Activated T-helper 17 cell treated with anti-CD3 and anti-CD28 coated beads, Interleukin-2, amount 50 U/mL, for 72 hours (primary cell): ENCODE measurements at places on chromosomes 12 and 14. TPM values are rescaled to one million over a fixed set of nuclear protein-coding genes. Genes with fewer than 3 reads are reported as not detected.
A peak's percentile ranks its signal among the peaks of the same experiment; 100 is the strongest.

DNA sequence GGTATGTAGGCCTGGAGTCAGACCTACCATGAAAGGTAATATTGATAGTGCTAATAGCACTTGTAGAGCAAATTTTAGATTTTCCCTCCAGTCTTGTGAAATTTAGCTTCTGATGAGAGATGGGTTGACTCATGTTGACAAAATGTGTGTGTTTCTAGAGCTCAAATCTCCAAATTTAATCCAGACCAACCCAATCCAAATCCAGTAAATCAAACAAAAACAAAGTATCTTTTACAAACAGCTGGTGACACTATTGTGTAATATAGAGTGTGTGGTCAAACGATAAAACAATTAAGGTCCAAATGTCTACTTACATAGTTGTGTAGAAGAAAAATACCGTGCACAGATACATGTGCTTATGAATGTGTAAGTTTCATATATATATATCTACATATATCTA, 63.4 kb upstream of the KITLG start:
- ATAC-seq, result no peak

DNA sequence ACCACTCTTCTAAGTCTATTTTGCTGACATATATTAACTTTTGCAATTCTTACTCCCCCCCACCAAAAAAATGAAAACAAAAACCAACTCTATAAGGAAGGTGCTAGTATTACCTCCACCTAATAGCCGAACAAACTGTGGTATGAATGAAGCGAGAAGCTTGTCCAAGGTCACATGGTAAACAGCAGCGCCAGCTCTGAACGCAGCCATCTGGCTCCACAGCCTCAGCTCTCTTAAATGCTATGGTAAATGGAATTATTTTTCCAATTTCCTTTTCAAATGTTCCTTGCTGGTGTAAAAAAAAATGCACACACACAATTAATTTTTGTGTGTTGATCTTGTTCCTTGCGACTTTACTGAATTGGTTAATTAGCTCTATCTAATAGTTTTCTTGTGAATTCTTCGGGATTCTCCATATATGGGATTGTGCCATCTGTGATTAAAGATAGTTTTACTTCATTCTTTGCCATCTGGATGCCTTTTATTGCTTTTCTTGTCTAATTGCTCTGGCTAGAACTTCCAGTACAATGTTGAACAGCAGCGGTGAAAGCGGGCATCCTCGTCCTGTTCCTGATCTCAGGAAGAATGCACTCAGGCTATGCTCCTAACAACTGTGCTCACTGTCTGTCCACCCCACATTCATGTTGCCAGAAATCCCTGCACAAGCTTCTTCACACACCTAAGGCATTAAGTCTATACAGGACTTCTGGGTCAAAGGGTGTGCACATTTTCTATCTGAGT, 10.7 kb upstream of the C12orf76 start:
- no peak for ATAC-seq

DNA sequence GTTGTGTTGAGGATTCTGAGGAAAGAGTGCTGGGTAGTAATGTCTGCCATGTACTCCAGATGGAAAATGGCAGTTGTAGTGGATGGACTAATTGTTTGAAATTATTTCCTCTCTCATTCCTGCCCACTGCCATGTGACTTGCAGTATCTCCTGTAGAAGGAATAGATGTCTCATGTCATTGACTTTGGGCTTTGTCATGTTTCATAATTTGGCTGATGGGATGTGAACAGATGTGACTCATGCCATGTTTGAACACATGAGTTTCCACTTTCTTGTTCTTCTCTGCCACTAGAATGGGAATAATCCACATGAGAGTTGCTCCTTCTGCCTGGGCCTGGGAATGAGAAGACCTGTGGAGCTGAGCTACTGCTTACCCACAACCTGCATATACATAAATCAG, 2.4 kb upstream of the CALCOCO1 start:
- no peak for ATAC-seq

- no peak for ATAC-seq
Measured at GRCh38 chr14:99838639-99839134, 45.5 kb downstream of the EML1 start.

The CARMIL3 gene
- 2.1 TPM for total RNA-seq

DNA sequence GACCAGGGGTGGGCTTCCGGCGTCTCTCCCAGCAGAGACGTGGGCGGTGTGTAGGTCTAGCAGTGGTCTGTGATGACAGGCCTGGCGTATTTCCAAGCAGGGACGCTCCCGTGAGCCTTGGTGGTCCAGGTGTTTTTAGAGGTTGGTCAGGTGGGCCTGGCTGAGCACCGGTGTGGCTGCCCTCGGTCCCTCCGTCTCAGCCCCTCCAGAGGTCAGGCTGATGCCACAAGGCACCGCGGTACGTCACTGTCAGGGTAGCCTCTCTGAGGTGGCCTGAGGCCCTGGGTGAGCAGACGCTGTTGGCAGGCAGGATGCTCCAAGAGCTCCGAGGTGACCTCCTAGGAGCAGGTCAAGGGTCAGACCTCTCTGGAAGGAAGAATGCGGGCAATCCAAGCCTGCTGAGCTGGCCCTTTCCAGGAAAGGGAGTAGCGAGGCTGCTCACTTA, 13.6 kb downstream of the MTA1 start:
- no peak for ATAC-seq

- no peak for ATAC-seq
Measured at GRCh38 chr14:37195327-37195726, 2.4 kb upstream of the MIPOL1 start.

- ATAC-seq, result no peak
Measured at GRCh38 chr12:84172823-84173424, 739.7 kb downstream of the SLC6A15 start.

The SAMD15 gene
- total RNA-seq, result 0.29 TPM

DNA sequence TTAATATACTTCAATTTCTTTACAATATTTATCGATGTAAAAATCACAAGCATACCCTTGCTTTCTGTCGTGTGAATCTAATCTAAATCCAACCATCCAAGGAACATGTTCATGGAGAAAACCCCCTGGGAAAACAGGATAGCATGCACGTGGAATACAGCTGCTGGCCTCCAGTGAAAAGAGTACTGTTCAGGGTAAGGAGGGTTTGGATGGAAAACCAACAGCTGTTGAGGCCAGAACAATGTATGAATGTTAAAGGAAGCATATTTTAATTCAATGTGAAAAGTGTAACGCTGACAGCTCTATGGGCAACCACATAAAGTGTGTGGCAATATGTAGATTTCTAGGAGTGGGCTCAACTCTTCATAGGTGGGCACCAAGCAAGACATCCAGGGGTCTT, 344.0 kb downstream of the TMEM132D start:
- ATAC-seq, result no peak

The OVCH1 gene
- total RNA-seq, result not detected

The SYT1 gene
- total RNA-seq, result not detected

DNA sequence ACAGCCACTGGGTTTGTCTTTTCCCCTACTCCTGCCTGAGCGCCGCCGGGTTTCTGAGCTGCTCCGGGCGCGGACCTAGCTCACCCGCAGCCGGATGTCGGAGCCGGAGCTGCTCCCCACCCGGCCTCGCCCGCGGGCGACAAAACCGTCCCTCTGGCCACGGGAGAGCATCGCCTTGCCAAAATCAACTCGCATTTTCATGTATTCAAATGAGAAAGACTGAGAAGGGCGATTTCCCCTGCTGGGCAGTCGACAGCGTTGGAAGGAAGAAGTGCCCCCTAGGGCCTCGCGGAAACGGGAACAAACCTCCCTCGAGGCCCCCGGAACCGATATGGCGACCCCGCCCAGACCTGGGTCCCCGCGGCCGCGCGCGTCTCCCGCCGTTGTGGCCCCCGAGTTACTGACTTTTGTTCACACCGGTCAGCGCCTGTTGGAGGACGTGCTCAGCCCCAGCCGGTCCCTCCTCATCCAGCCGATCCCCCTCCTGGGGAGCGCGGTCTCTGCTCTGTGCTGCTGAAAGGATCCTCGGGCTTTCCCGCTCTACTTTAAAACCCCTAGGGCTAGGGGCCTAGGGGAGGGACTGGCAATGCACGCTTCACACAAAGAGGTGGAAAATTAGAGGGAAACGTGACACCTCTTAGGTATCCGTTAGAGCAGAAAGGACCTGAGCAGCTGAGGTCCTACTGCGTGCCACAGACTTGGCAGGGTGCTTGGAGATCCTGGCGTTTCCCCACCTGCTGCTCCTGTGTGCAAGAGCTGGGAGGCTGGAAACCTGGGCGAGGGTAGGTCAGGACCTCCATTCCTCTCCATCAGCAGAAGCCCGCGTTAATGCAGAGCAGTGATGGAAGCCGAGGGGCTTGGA, 4.3 kb downstream of the TTC6 start:
- ATAC-seq, result no peak

GRCh38 chr14:30482276-30482675, 76.7 kb upstream of the G2E3 start:
- no peak for ATAC-seq

- no peak for ATAC-seq
Measured at GRCh38 chr12:26068503-26068902, 56.3 kb downstream of the BHLHE41 start.

- ATAC-seq, result no peak
Measured at GRCh38 chr14:104968541-104969401, 9.4 kb downstream of the AHNAK2 start.

DNA sequence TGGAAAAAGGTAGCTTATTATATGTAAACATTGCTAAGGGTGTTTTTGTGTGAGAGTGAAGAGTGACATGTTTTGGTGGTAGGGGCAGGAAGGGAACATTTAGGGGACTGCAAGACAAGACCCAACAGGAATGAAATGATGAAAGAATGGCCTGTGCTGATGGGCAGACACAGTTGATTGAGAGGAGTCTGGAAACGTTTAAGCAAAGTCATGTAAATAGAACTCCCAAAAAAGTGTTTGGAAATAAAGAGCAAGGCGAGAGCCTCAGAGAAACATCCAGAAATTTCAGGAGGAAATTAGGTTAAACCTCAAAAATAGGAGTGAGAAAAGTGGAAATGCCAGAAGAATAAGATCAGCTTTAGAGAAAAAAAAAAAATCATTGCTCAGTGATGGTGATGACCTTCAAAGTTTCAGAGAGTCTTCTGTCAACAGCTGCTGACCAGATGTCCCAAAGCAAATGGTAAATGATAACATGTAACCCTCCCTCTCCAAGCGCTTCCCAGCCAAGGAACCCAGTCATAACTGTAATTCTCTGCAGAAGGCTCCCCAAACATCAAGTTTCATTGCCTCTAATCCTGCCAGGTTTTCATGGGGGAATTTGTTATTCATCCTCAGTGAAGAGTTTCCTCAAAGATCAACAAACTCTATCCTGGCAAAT, 223.2 kb upstream of the FAR2 start:
- ATAC-seq, result no peak

DNA sequence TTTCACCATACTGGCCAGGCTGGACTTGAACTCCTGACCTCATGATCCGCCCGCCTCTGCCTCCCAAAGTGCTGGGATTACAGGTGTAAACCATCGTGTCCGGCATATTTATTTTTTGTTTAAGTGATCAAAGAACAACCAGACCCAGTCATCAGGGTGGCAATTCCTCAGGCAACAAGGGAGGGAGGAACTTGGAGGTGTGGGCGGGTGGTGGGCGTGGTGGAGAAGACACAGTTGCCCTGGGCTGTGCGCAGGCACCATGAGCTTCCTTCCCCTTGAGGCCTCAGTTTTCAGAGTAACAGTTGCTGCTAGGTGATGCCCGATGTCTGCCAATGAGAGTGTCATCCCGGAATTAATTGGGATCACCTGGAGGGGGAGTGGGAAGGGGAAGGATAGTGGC, 191.7 kb downstream of the ALG10 start:
- ATAC-seq, result no peak

DNA sequence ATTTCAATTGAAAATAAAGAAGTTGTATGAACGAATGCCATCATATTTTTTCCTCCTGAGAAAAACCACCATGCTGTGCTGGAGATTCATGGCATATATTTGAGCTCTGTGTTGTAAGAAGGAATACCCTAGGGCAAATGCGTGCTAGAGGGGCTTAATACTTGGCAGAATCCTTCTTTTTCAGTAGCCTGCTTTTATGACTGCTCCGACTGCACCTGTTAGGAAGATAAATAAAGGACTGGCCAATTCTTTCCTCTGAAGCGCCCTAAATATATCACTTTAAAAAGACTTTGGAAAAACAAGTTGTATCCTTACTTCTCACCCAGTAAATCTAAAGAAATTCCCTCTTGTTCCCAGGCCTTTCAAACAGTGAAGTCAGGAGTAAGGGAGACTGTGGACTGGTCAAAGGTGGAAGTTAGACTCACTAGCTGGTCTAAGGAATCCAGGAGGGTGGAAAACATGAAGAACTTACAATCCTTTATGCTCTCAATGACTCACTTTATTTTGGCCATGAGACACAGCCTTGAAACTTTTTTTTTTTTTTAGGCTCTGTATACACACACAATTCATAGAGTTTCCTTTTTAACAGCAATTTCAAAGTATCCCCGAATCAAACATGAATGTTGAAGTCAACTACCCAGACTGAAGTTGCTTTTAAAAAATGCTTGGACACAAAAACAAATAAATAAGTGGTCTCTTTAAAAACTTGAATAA, 5.2 kb downstream of the MYBPC1 start:
- ATAC-seq, result no peak

DNA sequence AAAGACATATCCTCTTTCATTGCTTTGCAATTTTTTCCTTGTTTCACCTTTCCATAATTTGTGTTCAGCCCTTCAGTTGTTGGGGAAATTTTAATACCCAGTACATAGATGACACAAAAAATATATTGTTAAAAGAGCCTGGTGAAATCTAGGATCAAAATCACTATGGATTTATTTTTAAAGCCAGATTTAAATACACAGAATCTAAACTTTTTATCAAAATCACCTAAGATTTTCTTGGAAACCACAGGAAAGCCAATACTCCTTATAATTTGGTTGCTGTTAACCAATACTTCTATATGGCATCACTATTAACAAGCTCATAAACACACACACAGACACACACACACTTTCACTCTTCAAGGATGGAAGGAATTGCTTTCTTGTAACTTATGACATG, at the start of gene TAS2R20:
Gene TAS2R20, minus strand, starts transcription at position 101 of the 400 bp plus-strand sequence. CDS start 429 bp downstream, outside the sequence.
- no peak for ATAC-seq

- ATAC-seq, result no peak
Measured at GRCh38 chr14:59190372-59190771, 1.9 kb downstream of the DAAM1 start.

- no peak for ATAC-seq
Measured at GRCh38 chr14:99267837-99268781, 3.9 kb downstream of the BCL11B start.

The WDR89 gene
- total RNA-seq, result 22.0 TPM

- ATAC-seq, result no peak
Measured at GRCh38 chr12:62724285-62724684, 210.7 kb downstream of the PPM1H start.

The GPX2 gene
- total RNA-seq, result not detected

- ATAC-seq, result no peak
Measured at GRCh38 chr14:91351512-91351862, 66.1 kb downstream of the CCDC88C start.

The KRT82 gene
- not detected for total RNA-seq

- no peak for ATAC-seq
Measured at GRCh38 chr14:61622051-61622450, 73.3 kb upstream of the HIF1A start.

- ATAC-seq, result no peak
Measured at GRCh38 chr12:79128956-79129355, 264.4 kb downstream of the SYT1 start.

The CLEC12A gene
- not detected for total RNA-seq

- peak; percentile 70 for ATAC-seq
Measured at GRCh38 chr12:49689237-49689636, 18.0 kb downstream of the FMNL3 start.

The AQP5 gene
- total RNA-seq, result not detected

The OTX2 gene
- total RNA-seq, result not detected

- no peak for ATAC-seq
Measured at GRCh38 chr12:68573406-68573805, 37.3 kb upstream of the RAP1B start.

GRCh38 chr12:67414011-67414715, 145.0 kb downstream of the CAND1 start:
- no peak for ATAC-seq

GRCh38 chr12:95208678-95209077, 8.6 kb downstream of the FGD6 start:
- ATAC-seq, result no peak
